NCI-H2081 treated with DMSO at 0.1 percent for 48 hours (cell line): ENCODE measurements at places on chromosomes 7 and 10.

- no peak for DNase-seq
Observed at GRCh38 chr10:95604630-95605029, 43.5 kb upstream of the SORBS1 start.

DNA sequence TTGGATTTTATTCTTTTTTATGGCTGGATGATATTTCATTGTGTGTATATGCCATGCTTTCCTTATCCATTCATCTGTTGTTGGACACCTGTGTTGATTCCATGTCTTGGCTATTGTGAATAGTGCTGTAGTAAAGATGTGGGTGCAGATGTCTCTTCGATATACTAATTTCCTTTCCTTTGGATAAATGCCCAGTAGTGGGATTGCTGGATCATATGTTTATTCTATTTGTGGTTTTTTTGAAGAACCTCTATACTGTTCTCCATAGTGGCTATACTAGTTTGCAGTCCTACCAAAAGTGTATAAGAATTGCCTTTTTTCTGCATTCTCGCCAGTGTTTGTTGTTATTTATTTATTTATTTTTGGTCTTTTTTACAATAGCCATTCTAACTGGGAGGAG, 159.8 kb downstream of the WNT2 start:
- DNase-seq = no peak

DNA sequence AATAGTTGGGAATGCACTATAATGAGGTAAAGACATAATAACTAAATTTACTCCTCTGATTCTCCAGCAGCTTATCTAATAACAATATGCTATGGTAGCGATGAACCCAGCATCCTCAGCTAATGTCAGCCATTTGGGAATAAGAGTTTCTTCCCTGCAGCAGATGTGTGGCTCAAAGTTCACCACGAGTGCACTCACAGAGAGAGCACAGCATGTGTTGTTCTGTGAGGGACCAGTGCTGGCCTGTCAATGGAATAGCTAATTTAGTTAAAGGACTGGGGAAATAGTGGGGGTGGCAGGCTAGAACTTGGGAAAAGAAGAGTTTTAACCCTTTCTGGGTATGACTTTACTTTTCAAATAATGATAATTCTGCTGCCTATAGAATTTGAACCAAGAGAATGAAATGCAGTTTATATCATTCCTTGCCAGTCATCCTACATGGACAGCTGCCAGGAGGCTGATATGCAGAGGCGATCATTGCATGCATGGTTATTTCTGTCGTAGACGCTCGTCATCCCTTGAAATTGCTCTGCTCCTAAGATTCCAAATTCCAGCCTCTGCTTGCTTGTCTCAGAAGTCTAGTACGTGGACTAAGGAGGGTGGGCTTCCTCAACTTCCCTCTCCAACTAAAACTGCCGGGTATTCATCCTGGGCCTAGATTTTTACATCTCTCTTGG, 355.6 kb downstream of the RNLS start:
- no peak for DNase-seq

- no peak for DNase-seq
Observed at GRCh38 chr7:139708541-139708940, 69.3 kb downstream of the HIPK2 start.

DNA sequence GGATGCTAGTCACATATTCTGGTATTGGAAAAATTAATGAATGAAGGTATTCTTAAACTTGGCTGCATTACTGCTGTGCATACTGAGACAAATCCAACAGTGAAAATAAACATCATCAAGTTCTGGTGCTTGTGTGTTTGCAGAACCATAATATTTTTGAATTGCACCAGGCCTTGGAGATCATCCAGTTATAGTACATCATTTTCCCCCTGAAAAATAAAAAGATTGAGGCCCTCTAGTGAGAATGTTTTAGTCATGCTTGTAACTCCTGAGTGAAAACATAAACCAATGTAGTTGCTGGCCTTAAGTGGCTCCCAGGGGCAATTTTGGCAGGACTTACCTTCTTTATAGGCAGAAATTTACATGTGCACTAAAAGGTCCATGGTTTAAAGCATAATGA, 218.8 kb upstream of the TMEM229A start:
- no peak for DNase-seq

GRCh38 chr10:60144099-60144498, 237.7 kb upstream of the CCDC6 start:
- DNase-seq = no peak

GRCh38 chr7:80729591-80730320, 91.3 kb downstream of the CD36 start:
- DNase-seq = no peak

- DNase-seq = no peak
Observed at GRCh38 chr10:46518028-46518725, 38.3 kb downstream of the GPRIN2 start.

GRCh38 chr7:137080516-137081203, 212.2 kb downstream of the CHRM2 start:
- no peak for DNase-seq

- DNase-seq = peak; percentile 4
Observed at GRCh38 chr10:14478604-14479003, 147.9 kb upstream of the FRMD4A start.

DNA sequence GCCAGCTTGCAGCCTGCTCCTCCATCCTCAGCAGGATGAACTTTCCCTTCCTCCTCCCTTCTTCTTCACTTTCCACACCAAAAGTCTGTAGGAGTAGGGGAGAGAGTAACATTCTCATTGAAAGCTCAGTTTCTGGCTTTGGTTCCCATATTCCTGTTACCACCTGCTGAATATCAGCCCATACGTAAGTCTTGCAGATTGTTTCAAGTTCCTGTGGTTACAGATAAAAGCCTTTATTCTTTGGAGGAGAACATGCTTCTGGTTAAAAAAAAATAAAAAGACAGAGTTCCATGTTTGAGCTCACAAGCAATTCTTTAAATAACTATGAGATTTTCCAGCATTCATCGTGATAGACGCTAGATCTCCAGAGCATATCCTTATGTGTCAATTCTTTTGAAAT, 637.3 kb downstream of the SUGCT start:
- no peak for DNase-seq

DNA sequence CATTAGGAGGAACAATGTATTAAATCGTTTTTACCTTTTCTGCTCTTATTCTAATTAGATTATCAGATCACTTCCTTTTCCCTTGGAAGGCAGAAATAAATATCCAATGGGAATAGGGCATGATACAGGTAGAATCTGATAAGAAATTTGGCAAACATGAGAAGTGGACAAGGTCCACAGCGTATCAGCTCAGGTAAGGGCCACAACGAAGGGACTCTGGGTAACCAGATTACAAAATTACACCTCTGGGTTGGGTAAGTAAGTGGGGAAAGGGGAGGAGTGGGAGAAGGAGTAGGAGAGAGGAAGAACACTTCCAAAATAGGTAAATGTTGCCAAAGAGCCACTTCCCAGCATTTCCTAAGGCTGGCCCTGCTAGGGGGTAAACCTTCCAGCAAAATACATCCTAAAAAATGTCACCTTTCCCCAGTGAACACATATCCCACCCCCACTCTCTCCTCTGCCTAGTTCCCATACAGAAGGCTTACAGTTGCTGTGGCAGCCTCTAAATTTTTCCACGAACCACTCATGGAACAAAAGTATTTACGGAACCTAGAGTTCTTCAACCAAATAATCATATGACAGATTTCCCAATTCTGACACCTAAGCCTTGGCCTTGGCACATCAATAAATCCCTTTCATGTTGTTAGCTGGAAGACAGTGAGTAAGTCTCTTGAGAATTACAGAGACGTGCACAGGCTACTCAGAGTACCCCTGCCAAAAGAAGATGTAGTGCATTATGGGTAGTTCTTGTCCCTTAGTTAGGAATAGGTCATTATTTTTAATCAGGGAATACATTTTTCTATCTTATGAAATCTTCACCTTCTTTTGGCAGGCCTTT, 51.5 kb upstream of the DLX6 start:
- DNase-seq = no peak

- no peak for DNase-seq
Observed at GRCh38 chr7:109003742-109004141, 434.1 kb downstream of the DNAJB9 start.

DNA sequence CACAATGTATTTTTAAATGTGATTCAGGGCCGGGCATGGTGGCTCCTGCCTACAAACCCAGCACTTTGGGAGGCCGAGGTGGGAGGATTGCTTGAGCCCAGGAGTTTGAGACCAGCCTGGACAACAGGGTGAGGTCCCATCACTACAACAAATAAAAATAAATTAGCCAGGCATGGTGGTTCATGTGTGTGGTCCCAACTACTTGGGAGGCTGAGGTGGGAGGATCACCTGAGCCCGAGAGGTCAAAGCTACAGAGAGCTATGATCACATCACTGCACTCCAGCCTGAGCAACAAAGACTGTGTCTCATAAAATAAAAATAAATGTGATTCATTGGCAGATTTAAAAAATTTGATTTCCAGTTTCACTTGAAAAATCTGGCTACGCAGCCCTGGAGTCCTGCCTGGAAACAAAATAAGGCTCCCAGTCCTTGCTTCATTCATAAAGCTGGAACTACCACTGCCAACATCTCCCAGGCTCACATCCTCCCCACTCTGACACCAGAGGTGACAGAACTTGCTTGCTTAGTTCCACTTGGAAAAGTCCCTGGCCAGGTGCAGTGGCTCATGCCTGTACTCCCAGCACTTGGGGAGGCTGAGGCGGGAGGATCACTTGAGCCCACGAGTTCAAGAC, 27.9 kb upstream of the SLC35G1 start:
- no peak for DNase-seq

DNA sequence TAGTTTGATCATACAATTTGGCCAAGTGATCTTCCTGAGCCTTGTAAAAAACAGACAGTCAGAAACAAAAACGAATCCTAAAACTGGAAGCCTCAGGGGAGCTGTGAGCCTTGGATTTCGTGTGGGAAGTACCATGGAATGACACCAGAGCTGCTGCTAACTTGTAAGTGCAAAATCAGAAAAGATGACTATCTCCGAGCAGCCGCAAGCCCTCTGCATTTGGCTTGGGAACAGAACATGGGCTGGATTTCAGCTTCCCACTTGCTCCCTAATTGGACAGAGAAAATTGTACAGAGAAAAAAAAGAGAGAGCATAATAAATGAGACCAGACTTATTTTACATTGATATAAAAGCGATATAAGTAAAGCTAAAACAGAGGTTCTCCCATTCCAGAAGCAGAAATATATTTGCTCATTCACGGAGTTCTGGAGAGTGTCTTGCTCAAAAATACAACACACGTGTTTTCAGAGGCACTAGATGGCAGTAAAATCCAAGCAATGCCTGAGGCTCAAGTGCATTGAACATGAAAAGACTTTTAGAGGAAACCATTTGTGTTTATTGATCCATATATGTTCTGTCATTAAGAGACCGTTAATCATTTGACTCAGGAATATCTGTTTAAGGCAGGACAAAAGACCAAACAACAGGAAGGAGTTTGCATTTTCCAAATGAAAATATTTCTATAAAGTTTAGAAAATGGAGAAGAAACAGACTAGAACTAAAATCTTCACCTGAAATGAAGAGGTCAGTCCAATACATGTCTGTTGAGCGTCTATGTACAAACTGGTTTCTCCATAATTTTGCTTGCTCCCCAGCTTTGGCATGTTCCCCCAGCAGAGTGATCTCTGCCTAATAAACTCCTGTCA, 78.3 kb upstream of the SLC26A5 start:
- DNase-seq = no peak

- DNase-seq = no peak
Observed at GRCh38 chr7:65832281-65832680, 40.6 kb upstream of the VKORC1L1 start.

GRCh38 chr7:97246317-97246716, 128.8 kb downstream of the SDHAF3 start:
- DNase-seq = no peak

- DNase-seq = no peak
Observed at GRCh38 chr10:116756277-116756676, 13.9 kb upstream of the HSPA12A start.

- no peak for DNase-seq
Observed at GRCh38 chr7:123562121-123562520, 4.5 kb upstream of the NDUFA5 start.

- no peak for DNase-seq
Observed at GRCh38 chr10:132173185-132173584, 13.6 kb upstream of the DPYSL4 start.

GRCh38 chr7:30331338-30331737, 46.9 kb downstream of the ZNRF2 start:
- DNase-seq = no peak

GRCh38 chr7:158289231-158289630, 298.4 kb downstream of the PTPRN2 start:
- no peak for DNase-seq

- DNase-seq = no peak
Observed at GRCh38 chr7:99898836-99899235, 20.5 kb downstream of the TRIM4 start.

- DNase-seq = no peak
Observed at GRCh38 chr7:4682621-4683042, 537 bp downstream of the FOXK1 start.

DNA sequence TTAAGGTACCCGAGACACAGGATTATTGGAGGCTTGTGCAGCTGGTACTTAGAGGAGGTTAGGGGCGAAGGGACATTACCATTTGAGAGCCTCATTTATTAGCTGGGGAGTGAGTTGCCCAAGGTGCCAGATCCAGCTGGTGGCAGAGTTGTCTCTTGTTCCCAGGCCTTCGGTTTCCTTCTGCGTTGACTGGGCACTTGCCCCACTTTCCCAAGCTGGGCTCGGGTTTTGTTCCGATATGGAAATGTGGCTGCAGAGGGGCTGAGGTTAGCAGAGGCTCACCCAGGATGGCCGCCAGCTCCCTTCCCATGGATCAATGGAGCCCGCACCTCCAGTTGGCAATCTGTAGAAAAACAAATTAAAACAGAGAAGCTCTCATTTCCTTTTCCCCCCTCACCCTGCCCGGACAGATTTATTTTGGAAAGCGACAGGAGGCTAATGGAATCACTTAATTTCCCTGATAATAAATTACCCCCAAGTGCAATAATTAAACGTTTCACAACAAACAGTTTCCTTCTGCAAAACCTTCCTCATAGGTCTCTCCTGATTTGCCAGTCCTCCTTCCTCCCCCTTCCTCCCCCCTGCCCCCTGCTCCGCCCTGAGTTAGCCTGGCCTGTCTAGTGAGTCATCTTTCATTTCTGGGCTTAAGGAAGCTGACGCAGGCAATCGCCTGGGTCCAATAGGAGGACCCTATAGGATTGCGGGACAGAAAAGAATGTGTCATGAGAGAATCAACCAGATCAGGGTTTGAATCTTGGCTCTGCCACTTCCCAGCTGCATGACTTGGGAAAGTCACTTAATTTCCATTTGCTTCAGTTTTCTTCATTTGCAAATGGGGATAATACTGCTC, 51.7 kb downstream of the ADRA2A start:
- DNase-seq = no peak

DNA sequence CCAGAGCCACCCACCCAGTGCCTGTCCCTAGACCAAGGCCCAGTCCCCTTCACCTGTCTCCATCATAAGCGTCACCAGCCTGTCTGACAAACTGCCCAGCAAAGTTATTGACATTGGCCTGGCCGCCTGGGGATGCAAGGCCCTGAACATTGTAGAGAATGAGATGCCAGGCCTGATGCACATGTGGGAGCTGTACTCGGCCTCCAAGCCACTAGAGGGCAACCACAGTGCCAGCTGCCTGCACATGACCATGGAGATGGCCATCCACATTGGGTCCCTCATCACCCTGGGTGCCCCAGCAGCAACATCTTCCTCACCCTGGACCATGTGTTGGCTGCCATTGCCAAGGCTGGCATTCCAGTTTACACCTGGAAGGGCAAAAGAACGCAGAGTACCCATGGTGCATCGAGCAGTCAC, 63.7 kb upstream of the ANTXRL start:
- no peak for DNase-seq

- DNase-seq = no peak
Observed at GRCh38 chr10:79070081-79070605, 1.4 kb downstream of the ZMIZ1 start.

GRCh38 chr7:151769188-151769821, 107.6 kb downstream of the PRKAG2 start:
- DNase-seq = no peak
